ENCODE measurements at places on chromosomes 4 and X. TPM values are rescaled to one million over a fixed set of nuclear protein-coding genes. Genes with fewer than 3 reads are reported as not detected.

XKRX gene
- polyA plus RNA-seq = 0.31 TPM

DNA sequence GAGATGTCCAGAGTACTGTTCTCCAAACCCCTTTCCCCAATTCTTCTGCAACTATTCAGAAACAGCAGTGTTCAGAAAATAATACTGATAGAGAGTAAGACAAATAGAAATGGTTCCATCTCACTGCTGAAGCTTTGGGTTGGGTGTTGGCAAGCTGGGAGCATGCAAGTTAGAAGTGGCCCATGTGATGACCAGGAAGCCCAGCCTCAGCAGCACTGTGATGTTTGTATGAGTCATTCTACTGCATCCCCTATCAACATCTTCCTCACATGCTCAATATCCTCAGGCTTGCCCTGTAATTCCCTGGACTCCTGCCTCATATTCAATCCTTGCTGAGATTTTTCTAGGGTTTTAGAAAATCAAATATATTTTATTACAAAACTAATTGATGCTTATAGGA lies 96.5 kb downstream of the CHRDL1 start:
- no peak for DNase-seq
- no peaks in the 10 kb centered on the region for H3K36me3 ChIP-seq
- no peak overlapping the region for H3K4me3 ChIP-seq
- no peaks in the 10 kb centered on the region for H3K27me3 ChIP-seq
- no peaks in the 10 kb centered on the region for H3K4me1 ChIP-seq

GPC3 gene
- 2.5 TPM for polyA plus RNA-seq

BEX5 gene
- 5.9 TPM for polyA plus RNA-seq

DNA sequence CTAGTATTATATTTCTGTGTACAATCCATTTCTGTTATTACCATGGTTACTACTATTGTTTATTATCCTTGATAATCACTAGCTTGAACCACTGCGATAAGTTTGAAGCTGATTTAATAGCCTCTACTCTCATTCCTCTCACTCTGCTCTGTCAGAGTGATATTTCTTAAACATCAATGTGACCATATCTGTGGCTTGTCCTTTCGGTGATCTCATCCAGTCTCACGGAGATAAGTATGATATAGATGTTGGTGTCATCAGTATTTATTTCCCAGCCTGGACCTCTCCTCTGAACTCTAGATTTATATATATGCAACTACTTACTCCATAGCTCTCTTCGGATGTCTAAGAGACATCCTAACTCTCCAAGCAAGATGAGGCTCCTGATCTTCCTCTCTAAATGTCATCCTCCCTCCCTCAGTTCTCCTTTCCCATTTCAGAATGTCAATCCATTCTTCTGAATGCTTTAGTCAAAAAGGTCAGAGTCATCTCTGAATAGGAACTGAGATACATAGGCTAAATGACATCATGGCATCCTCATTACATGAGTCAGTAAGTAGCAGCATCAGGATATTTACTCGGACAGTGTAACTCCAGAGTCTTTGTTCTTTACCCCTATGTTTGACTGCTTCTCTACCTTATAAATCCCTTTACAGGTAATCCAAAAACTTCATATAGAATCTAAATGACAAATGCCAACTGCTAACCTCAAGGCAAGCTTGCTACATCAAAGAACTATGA lies 129.5 kb downstream of the PACRGL start:
- H3K27ac ChIP-seq = no peak overlapping the region
- DNase-seq = no peak
- H3K4me1 ChIP-seq = no peaks in the 10 kb centered on the region
- no peaks in the 10 kb centered on the region for H3K27me3 ChIP-seq
- H3K4me3 ChIP-seq = no peak overlapping the region
- H3K36me3 ChIP-seq = no peaks in the 10 kb centered on the region

ODAPH gene
- polyA plus RNA-seq = not detected

- no peaks in the 10 kb centered on the region for H3K4me1 ChIP-seq
- no peak overlapping the region for H3K4me3 ChIP-seq
- no peaks in the 10 kb centered on the region for H3K27me3 ChIP-seq
- no peaks in the 10 kb centered on the region for H3K36me3 ChIP-seq
- DNase-seq = no peak
These were observed 51.8 kb upstream of the VEGFD start for GRCh38 chrX:15435836-15436619.

- DNase-seq = no peak
- peaks cover 28% of the 10 kb centered on the region for H3K4me1 ChIP-seq
- H3K4me3 ChIP-seq = no peak overlapping the region
- no peaks in the 10 kb centered on the region for H3K36me3 ChIP-seq
- no peaks in the 10 kb centered on the region for H3K27me3 ChIP-seq
These were observed 25.3 kb downstream of the FHIP1A start for GRCh38 chr4:151434183-151434860.

DNA sequence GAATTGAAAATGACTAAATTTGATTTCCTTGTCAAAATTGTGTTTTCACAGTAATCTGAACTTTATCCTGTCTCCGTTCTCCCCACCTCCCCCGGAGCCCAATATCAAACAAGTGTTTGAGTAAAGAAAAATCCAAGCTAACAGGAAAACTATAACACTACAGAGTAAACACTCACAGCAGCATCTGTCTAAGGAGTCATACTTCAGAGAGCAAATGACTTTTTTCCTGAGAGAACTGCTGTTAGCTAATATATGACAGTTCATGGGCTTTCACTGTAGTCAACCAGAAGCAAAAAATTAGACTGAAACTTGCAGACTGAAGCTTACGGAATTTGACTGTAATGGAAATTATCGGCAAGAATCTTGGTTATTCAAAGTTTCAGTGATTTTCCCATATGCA lies 321.7 kb downstream of the ANKRD50 start:
- no peaks in the 10 kb centered on the region for H3K27me3 ChIP-seq
- no peak for DNase-seq
- H3K4me1 ChIP-seq = peaks cover 3% of the 10 kb centered on the region

DNA sequence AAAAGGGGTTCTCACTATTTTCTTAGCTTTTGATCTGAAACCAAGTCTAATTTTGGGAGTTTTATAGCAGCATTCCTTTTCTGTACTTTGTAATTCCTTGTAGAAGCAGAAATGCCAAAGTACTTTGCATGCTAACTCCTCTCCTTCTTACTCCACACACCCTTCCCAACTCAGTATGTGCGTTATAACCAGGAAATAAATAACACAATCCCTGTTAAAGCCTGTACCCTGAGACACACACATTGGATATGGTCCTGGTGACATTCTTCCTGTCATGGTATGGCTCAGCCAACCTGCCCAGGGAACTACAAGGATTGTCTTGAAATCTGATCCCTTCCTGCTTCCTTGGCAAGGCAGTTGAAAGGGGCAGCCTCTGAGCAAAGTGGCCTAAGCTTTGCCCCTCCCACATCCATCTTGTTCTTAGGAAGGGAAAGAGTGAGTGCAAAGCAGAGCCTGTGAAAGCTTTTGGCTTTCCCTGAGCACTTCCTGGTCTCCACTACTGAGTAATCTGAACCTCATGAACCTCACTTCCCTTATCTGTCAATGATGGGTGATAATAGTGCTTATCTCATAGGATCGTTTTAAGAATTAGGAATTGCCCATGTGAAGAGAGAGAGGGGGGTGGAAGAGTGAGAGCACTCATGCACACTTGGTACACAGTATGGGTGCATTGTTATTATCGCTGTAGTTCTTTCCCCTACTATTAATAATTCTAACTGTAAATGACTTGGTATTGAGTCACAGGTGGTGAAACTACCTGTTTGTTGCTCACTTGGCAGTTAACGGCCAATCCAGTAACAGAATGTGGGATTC lies 109.3 kb downstream of the AFF2 start:
- no peaks in the 10 kb centered on the region for H3K27me3 ChIP-seq
- no peak overlapping the region for H3K27ac ChIP-seq
- DNase-seq = no peak
- H3K4me3 ChIP-seq = no peak overlapping the region

DNA sequence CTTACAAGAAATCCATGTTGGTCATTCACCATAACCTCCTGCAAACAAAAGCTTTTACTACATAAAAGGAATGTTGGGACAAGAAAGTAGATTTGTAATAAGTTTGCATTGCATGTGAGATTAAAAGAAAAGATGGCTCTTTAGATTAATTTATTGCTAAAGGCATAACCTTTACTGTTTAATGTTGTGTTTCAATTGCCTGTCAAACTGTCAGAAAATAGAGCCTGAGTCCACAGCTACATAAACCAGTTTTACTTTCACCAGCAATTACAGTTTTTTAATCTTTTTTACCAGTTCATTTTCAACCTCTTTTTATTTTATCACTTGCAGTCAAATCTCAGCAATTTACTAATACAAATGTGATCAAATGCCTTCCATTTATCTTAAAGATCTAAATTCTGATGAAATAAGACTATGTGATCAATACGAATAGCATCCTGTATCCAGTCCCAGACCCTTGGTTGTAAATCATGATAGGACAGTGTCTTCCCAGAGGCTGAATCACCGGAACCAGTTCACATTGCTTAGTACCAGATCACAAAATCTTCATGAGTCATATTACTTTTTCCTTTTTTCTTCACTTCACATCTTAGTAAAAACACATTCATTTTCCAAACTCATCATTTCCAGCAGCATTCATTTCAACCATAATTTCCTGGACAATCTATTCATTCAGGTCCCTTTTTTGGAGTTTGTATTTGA lies 95.4 kb upstream of the FRG1 start:
- H3K4me1 ChIP-seq = no peaks in the 10 kb centered on the region
- no peak overlapping the region for H3K4me3 ChIP-seq
- no peak overlapping the region for H3K27ac ChIP-seq
- no peaks in the 10 kb centered on the region for H3K36me3 ChIP-seq
- DNase-seq = no peak

DNA sequence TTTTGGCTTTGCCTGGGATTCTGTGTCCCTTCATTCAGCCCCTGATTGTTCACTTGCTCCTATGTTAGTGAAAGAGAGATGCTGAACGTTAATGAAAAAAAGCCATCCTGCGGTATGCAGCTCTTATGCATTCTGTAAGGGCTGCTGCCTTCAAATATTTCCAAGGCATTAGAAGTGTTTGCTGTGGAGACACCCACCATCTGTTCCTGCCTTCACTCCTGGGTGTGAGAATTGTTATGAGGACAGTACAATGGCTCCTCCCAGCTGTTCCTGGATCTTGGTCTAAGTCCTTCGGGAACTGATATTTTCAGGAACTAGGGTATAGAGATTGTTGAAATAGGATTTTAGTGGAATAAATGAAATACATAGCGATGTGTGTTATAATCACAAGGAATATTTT lies 427.1 kb upstream of the FAM47C start:
- H3K36me3 ChIP-seq = no peaks in the 10 kb centered on the region
- no peaks in the 10 kb centered on the region for H3K4me1 ChIP-seq
- H3K4me3 ChIP-seq = no peak overlapping the region
- DNase-seq = no peak
- no peaks in the 10 kb centered on the region for H3K27me3 ChIP-seq

DNA sequence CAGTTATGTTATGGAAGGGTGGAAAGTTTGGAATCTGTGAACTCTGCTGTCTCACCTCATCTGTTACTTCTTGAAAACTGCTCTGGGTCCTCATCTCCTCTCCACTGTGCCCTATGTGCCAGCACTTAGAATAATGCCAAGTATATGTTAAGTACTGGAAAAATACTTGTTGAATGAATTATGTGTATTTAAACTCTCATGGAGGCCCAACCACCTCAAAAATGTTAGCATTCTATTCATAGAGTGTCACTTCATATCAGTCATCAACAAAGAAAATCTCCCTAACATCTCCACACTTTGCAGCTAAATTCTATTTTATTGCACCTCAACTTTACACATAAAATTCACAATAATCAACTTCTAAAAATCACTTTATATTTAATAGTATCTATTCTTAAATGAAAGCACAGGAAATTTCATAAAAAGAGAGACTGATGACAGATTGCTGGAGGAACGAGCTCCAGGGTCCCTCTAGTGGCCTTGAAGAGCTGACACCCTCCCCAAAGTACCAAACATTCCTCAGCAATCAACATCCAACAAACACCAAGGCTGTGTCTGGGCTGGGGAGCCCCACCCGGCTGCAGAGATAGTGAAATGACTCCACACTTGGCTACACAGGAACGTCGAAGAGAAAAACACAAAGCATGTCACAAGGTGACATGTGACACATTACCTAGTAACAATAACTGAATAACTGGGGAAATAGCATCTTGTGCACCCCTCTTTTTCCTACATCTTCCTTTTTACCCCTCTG lies 45.8 kb downstream of the SLC39A8 start:
- peak; percentile 26 for DNase-seq
- H3K27ac ChIP-seq = no peak overlapping the region
- no peaks in the 10 kb centered on the region for H3K4me1 ChIP-seq
- no peaks in the 10 kb centered on the region for H3K27me3 ChIP-seq
- H3K36me3 ChIP-seq = no peaks in the 10 kb centered on the region

DNA sequence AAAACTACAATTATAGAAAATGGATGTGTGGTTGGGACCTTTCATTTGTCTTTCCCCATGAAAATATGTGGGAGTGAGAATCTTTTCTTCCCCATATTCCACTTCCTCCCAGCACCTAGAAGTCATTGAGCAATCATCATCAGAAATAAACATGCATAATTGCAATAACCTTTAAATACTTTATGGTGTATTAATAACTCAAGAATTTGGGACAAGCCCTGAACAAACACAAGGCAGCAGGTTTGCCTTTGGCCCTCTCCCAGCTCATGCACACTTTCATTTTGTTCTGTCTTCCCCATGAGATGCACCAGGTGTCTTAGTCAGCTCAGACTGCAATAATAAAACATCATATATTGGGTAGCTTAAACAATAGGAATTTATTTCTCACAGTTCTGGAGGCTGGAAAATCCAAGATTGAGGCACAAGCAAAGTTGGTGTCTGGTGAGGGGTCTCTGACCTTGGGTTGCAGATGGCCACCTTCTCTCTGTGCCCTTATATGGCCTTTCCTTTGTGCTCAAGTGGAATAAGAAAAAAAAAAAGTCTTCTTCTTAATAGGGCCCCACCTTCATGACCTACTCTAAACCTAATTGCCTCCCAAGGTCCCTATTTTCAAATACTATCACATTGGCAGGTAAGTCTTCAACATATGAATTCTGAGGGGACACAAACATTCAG lies 34.7 kb upstream of the TMEM184C start:
- no peak overlapping the region for H3K4me3 ChIP-seq
- H3K4me1 ChIP-seq = no peaks in the 10 kb centered on the region
- no peaks in the 10 kb centered on the region for H3K27me3 ChIP-seq
- no peak for DNase-seq

- no peak overlapping the region for H3K27ac ChIP-seq
- no peak overlapping the region for H3K4me3 ChIP-seq
- no peak for DNase-seq
These were observed 40.5 kb upstream of the PSAPL1 start for GRCh38 chr4:7475207-7475606.

Data from stomach (tissue), 19 donors.